Activated T-cell treated with anti-CD3 and anti-CD28 coated beads for 4 hours (primary cell): ENCODE measurements at places on chromosomes 11 and 22.

GRCh38 chr11:32478277-32478731, 43.0 kb upstream of the WT1 start:
- DNase-seq: no peak

DNA sequence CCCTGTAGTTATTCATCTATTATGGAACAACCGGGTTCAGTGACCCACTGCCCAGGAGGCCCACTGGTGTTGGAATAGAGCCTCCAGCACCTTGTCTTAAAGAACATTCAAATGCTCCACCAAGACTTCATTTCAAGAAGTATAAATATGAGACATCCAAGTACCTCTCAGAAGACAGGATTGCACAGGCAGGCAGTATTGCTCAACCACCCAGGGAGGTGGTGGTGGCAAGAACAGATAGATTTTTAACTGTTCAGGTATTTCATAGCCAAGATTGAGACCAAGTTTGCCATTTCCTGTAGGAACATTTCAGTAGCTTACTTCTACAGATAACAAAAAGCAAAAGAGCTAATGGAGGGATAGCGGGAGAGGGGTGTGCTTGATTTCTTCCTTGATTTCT, 78.7 kb downstream of the COMMD9 start:
- DNase-seq: no peak

DNA sequence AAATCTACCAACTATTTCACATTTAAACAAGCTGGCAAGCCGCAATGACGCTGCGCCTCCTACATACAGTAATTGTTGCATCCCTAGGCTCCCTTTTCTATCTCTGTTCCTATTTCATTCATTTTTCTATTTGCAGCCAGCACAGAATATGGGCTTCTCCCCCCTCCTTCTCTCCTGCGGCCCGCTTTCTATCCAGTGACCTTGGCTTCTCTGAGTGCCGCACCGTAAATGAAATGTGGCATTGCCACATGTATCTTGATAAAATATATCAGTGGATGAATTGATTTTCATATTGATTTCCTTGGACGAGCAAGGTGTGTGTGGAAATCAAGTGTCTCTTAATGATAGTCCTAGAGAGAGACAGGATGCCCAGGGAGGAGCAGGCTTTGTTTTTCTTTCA, 70.2 kb downstream of the ZBTB16 start:
- DNase-seq: no peak

GRCh38 chr11:70778883-70779282, 380.6 kb downstream of the CTTN start:
- DNase-seq: no peak

DNA sequence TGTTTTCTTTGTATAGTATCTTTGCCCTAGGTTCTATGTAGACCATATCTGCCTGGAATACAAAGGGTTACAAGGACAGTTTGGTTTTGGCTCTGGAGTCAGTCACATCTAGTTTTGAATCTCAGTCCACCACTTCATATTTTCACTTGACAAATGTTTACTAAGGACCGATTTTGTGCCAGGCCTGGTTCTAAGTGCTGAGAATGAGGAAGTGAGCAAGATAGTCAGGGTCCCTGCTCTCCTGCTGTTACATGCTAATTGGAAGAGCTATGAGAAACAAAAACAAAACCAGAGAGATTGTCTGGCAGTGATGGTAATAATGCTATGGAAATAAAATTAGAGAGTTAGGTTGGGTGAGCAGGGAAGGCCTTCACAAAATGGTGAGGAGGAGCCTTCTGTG, 66.1 kb upstream of the ARHGAP20 start:
- no peak for DNase-seq

GRCh38 chr11:75478783-75479596, 46.0 kb upstream of the KLHL35 start:
- DNase-seq: no peak

DNA sequence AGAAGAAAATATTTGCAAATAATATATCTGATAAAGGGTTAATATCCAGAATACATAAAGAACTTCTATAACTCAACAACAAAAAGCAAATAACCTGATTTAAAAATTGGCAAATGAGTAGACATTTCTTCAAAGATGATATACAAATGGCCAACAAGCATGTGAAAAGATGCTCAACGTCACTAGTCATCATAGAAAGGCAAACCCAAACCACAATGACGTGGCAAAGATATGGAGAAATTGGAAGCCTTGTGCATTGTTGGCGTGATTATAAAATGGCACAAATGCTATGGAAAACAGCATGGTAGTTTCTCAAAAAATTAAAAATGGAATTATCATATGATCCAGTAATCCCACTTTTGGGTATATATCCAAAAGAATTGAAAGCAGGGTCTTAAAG, 466.3 kb downstream of the TBC1D22A start:
- no peak for DNase-seq

GRCh38 chr11:363948-364761, 5.1 kb upstream of the B4GALNT4 start:
- peak; percentile 52 for DNase-seq

GRCh38 chr11:8533332-8533731, 60.7 kb downstream of the STK33 start:
- DNase-seq: no peak

- no peak for DNase-seq
These were observed 3.4 kb downstream of the DGCR6 start for GRCh38 chr22:18909556-18909955.

DNA sequence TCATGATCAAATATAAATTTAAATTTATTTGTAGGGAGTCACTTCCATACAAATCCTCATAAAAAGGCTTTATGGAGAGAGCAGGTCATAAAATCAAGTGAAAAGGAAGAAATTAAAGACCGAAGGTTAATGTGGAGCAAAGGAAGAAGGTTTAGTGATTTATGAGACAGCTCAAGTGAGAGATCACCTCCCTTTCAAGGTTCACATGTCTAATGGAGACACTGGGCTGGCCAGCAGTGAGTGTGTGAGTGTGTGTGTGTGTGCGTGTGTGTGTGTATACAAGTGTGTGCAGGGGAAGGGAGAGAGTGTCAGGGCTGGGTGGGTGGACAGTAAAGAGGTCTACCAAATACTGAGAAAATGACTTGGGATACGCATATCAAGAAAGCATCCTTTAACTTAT, 251.2 kb downstream of the FAT3 start:
- DNase-seq: no peak

GRCh38 chr11:45391168-45391850, 105.2 kb upstream of the SYT13 start:
- DNase-seq: no peak

DNA sequence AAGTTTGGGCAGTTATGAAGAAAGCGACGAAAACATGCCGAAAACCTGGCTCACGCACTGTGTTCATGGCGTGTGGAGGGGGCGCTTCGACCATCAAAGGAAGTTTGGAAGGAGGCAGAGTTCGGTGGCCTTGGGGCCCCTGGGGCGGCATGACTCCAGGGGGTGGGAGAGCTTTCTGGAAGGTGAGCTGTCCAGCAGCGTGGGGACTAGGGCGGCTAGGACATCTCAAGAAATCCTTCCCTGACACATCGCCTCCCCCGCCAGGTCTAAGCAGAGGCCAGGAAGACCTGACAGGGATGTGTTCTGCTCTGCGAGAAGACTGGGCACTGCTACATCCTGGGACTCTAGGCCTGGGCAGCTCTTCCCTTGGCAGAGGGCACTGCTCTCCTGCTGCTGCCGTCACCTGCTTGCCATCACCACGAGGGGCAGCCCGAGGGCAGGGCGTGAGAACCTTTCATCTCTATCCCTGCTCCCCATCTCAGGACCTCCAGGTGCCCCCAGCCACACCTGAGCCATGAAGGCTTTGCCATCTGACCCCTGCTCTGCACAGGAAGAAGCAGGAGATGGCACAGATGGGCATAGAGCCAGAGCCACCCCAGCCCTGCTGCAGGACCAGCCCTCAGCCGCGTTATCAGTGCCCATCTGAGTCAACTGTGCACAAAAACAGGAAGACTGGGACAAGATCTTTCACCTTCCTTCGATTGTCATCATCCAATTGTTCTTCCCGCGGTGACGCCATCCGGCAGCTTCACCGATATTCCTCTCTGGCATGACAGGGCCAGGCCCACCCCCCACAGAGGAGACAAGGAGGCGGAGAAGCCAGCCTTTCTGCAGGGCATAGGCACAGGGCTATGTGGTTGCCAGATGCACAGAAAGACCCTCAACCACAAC, 12.7 kb downstream of the LINC01488 start:
- DNase-seq: no peak

DNA sequence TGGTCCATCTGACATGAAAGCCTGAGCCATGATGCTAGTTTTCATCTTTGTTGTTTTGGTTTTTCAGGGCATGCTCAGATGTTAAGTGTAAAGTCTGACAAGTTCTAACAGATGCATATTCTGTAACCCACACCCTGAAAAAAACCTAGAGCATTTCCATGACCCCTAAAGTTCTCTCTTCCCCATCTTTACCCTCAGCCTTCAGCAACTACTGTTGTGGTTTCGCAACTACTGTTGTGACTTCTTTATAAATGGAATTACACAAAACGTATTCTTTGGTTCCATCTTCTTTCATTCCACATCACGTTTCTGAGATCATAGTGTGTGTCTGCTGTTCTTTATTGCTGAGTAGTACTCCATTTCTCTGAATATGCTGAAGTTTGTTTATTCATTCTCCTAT, 65.1 kb upstream of the LDLRAD3 start:
- no peak for DNase-seq

DNA sequence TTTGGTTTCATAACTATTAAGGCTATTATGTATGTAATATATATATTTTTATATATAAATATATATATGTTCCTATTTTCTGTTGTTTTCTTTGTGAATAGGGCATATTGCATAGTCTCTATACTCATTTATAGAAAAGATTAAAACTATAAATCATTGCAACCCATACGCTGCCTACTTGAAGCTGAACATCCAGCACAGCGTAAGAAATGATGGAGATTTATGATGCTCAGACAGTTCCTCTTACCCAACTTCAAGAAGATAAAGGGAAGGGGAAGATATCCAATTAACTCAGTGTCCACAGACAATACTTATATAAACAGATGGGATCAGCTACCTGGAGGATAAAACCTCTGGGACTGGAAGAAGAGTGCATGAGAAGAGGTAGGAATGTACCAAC, 791.7 kb downstream of the FAM181B start:
- no peak for DNase-seq
